ENCODE measurements at places on chromosomes 7 and 10.

GRCh38 chr7:45662540-45663166 lies 88.5 kb downstream of the ADCY1 start:
- DNase-seq, result peak; percentile 32

DNA sequence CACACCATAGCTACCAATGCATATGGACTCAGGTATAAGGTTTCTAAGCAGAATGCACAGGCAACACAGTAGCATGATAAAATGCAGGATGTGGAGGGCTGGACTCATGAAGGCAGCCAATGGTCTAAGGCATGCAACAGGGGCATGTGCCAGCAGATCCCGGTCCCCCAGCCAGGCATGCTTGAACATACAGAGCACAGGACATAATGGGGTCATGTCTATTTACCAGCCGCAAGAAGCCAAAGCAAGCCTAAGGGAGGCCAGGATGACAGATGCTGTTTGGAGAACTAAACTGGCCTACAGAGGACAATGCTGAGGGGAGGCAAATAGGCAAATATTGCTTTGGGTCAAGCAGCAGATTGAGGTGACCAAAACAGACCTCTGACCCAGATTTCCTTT lies 60.0 kb upstream of the PDLIM1 start:
- DNase-seq, result no peak

GRCh38 chr10:131641898-131642297 lies 258.9 kb upstream of the PPP2R2D start:
- DNase-seq, result no peak

- no peak for DNase-seq
These were observed 57.9 kb upstream of the FAM133B start for GRCh38 chr7:92648067-92648466.

DNA sequence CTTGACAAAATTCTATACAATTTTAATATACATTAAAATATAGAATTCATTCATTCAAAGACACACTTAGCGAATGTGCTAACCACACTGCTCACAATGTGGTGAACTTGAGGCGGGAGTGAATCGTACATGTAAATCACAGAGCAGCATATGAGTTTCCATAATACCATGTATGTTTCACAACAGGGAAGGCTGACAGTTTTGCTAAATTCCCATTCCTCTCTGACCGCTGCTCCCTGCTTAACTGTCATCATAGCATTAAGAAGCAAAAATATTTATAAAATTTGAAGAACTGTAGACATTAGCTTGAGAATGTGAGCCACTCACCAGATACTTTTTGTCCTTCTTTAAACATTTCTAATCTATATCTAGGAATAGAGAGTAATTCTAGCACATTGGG lies 763.3 kb downstream of the MAGI2 start:
- DNase-seq, result no peak

GRCh38 chr10:77501152-77501845 lies 136.3 kb downstream of the KCNMA1 start:
- peak; percentile 51 for DNase-seq

DNA sequence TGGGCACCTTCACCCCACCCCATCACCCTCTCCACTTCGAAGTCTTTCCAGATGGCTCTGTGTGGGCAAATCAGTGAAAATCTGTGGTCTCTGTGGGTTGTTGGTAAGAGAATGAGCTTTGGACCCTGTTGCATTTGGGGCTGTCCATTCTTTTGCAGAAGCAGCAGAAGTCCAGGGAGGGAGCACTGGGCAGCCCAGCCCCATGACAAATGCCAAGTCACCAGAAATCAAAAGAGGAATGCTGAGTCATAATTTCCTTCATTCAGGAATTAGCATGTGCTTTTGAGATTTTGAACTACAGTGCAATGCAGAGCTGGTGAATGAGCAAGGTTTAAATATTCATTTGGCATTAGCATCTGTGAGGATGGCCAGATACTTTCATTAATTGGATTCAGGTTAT lies 556.2 kb downstream of the LRMDA start:
- no peak for DNase-seq

GRCh38 chr7:149257146-149257545 lies 4.8 kb upstream of the ZNF783 start:
- no peak for DNase-seq

- DNase-seq, result no peak
These were observed 669.5 kb upstream of the GHITM start for GRCh38 chr10:83469728-83470331.

- no peak for DNase-seq
These were observed 79.2 kb downstream of the PHTF2 start for GRCh38 chr7:77877791-77878190.

DNA sequence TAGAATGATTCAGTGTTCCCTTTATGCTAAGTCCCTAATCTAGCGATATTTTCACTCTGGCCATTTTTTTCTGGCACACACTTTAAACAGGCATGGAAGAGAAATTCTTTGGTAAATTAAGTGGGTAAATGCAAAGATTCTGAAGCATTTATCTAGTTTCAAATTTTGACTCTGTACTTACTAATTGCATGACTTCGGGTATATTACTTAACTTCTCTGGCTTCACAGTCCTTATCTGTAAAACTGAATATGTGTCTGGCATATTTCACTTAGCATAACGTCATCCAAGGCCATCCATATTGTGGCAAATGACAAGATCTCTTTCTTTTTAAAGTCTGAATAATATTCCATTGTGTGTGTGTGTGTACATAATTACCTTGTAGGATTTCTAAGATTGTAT lies 114.5 kb downstream of the MBL2 start:
- no peak for DNase-seq

DNA sequence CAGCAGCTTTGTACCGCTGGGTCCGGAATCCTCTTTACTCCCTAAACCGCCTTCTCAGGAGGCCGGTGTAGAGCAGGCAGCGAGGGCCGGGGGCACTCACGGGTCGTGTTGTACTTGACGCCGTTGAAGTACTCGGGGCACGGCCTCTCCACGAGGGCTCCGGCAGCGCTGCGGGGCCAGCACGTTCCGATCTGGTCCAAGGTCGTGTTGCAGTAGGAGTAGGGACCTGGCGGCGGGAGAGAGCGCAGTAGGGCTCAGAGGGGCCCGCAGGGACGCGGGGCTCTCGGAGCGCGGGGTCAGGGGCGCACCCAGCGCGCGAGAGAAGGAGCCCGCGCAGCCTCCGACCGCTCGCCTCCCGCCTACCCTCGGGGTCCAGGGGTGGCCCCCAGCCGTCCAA lies 443 bp downstream of the CRHR2 start:
- peak; percentile 57 for DNase-seq

DNA sequence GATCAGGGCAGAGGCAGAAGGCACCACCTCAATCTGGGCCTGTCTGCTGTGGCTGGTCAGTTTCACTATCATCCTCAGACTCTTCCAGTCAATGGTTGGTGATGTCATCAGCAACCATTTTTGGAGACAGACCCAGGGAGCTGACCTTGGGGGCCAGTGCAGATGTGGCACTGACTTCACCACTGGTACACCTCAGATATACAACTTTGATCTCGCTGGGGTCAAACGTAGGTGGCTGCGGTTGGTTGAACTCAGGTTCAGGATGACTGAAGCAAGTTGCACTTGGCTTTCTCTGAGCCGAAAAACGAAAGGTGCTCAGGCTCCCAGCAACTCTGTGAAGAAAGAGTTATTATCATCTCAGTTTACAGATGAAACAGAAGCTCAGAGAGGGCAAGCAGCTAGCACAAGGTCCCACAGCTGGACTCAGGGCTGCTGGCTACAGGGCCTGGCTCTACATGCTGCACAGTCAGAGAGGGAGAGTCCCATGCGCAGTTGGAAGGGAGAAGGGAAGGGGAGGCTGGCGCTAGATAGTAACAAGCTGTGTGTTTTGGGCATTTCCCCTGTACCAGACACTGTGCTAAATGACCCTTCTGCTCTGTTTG lies 27.2 kb downstream of the ANKRD16 start:
- no peak for DNase-seq

- no peak for DNase-seq
These were observed 80.5 kb downstream of the RBM33 start for GRCh38 chr7:155725006-155725355.

DNA sequence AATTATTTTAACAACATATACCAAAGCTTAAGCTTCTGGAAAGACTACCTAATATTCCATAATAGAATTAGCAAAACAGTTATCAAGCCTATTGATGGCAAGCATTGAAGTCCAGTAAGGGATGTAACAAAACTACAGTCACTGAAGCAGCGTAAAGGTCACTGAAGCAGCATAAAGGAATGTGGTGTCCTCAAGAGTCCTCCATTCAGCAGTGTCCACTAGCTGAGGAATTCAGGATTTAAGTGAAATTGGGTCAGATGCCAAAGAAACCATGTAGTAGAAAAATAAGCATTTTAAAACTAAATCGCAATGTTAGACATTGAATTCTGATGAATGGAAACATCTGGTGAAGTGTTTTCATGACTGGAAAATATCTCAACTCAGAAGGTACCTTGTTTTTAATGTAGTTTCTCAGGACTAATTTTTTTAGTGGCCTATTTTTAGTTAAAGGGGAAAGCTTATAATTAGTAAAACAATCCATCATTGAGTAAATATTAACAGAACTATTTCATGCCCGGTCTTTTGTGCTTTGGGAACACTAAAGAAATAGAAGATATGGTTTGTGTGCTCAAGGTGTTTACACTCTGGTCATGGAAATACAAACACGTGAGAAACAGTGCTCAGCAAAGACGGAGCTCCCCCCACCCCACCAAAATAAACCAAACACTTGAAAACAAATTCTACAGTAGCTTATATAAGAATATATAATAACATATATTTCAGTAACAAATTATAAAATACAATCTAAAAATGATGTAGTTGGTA lies 121.4 kb downstream of the CDK14 start:
- no peak for DNase-seq

DNA sequence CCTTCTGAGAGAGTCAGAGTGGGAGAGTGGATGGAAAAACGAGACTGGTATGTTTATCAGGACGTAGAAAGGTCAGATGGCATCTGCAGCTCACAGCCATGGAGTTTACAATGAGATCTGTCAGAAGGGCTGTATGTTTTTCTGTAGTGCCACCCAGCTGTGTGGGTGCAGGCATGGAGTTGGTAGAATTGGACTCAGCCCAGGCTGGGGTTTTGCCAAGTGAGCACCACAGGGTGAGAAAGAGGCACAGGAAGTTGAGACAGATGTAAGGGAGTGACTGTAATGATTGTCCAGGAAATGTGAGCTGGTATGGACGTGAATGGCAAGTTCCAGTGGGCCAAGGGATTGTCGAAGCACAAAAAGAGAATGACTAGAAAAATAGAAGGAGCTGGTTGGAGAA lies 9.1 kb upstream of the ZYX start:
- DNase-seq, result no peak

- no peak for DNase-seq
These were observed 102.1 kb downstream of the ZWINT start for GRCh38 chr10:56258991-56259390.

DNA sequence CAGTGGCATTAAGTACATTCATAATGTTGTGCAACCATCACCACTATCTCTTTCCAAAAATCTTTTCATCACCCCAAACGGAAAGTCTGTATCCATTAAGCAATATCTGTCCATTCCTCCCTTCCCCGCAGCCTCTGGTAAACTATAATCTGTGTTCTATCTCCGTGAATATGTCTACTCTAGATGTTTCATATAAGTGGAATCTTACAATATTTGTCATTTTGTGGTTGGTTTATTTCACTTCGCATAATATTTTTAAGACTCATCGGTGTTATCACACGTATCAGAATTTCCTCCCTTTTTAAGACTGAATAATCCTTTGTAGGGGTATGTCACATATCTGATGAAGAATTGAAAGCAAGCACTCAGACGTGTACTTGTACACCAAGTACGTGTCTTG lies 86.0 kb upstream of the FGFR2 start:
- DNase-seq, result no peak

DNA sequence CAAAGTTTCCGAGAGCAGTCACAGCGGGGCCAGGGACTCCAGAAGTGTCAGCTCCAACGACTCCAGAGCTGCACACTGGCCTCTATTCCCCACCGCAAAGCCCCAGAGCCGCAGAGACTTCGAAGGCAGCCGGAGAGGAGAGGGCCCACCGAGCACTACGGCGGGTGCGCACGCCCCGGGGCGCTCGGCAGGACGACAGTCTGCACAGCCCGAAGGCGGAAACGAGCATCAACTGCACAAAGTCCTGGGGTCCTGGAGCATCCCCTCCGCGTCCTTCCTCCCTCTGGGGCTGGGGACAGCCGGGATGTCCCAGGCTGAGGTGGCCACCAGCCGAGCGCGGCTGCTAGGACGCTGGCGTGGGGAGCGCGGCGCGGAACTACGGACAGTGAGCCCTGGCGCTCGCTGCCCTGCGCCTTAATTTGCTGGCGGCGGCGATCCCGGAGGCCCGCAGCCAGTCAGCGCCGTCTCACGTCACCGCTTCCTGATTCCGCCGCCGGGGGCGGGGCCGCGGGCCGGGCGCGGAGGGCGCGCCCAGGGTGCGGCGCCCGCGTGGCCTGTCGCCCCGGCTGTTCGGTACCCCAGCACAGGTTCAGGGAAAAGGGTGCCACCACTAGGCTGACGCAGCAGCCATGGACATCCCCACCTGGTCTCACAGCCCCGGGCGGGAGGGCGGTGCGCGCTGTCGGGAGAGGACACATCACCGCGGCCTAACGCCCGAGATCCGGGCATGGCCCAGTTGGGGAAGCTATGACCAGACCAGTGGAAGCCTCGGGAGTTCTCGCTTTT lies at the start of gene TBX20:
TSS of gene TBX20 (minus strand) at position 391 of the 786 bp plus-strand sequence. CDS start 480 bp downstream, outside the sequence.
- peak; percentile 68 for DNase-seq

- DNase-seq, result no peak
These were observed 67.3 kb downstream of the DIP2C start for GRCh38 chr10:621981-622740.

GRCh38 chr10:8910314-8910713 lies 855.8 kb downstream of the GATA3 start:
- DNase-seq, result no peak

- DNase-seq, result no peak
These were observed at the start of gene PCDH15 for GRCh38 chr10:54800741-54801421. Gene PCDH15 (minus strand): TSS chr10:54801231. CDS start chr10:54664262, 136,969 bp downstream.

GRCh38 chr7:157560710-157561522 lies 224.1 kb downstream of the DNAJB6 start:
- DNase-seq, result no peak

DNA sequence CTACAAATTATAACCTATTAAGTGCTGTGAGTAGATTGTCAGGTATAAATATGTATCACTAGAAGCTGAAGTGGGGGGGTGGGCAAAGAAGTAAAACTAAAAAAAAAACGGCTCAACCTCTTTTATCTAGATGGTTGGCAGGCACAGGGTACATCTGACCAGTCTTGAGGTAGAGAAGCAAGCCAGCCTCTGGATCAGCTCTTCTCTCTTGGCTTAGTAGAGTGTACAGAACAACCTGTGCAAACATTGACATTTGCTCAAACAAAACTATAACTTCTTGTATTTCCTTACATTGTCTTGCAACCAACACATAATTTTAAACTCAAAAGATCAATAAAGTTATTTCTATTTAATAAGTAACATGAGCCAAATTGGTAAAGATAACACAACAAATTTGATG lies 25.6 kb downstream of the DNA2 start:
- DNase-seq, result no peak

- no peak for DNase-seq
These were observed 152.7 kb upstream of the PCBD1 start for GRCh38 chr10:71040846-71041605.

GRCh38 chr7:110142939-110143526 lies 947.9 kb upstream of the LRRN3 start:
- no peak for DNase-seq
